ENCODE measurements at places on chromosomes 1 and 21.

GRCh38 chr1:114671011-114671938, 1.4 kb upstream of the DENND2C start:
- DNase-seq = peak; percentile 59

GRCh38 chr1:155176544-155177071, 3.0 kb downstream of the TRIM46 start:
- peak; percentile 79 for DNase-seq

GRCh38 chr1:183926983-183927382, 110.5 kb downstream of the COLGALT2 start:
- no peak for DNase-seq

DNA sequence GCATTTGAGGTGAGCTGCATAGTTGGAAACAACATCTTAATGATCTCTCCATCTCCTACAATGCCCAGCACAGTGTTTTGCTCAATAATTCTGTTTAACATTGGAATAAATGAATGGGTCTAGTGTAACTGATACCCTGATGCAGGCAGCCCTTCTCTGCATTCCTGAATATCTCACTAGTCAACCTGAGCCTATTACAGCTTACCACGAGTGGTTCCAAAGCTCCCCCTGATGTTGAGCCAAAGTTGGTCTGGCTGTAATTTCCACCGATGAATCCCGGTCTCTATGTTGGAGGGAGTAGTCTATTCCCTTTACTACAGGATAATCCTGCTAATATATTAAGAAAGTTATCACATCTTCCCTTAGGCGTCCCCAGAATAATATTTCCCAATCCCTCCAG, 63.8 kb downstream of the ZBTB18 start:
- DNase-seq = no peak

DNA sequence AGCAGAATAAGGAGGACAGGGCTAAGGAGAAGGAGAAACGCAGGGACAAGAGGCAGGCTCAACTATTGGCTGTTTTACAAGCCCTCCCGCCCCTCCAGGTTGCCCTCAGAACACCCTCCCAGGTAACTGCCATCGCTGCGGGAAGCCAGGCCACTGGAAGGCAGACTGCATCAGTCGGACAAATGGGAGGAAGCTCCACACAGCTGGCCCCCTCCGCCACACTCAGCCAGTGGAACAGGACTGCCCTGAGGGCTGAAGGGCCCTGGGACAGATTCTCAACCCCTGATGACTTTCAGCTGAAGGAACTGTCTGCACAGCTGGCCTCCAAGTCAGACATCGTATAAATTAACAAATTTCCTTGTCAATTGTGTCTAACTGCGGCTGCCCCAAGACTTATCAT, 21.8 kb downstream of the LRRC3 start:
- DNase-seq = no peak

GRCh38 chr1:236451796-236452373, 57.8 kb downstream of the EDARADD start:
- DNase-seq = peak; percentile 45

DNA sequence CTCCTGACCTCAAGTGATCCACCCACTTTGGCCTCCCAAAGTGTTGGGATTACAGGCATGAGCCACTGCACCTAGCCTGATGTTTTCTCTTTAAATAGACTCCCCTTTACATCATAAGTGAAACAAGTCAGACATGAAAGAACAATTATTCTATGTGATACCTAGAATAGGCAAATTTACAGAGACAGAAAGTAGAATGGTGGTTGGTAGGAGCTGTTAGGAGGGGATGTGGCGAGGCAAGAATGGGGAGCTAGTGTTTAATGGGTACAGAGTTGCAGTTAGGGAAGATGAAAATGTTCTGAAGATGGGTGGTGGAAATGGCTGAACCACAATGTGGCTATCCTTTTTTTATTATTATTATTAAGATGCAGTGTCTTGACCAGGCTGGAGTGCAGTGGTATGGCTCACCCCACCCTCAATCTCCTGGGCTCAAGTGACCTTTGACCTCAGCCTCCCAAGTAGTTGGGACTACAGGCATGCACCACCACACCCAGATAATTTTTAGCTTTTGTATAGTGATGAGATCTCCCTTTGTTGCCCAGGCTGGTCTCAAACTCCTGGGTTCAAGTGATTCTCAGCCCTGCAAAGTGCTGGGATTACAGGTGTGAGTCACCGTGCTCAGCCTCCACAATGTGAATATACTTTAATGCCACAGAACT, 28.4 kb downstream of the ELF3 start:
- DNase-seq = no peak

GRCh38 chr1:172601046-172601630, 57.8 kb upstream of the FASLG start:
- DNase-seq = no peak
